ENCODE measurements at places on chromosomes 1 and 21. TPM values are rescaled to one million over a fixed set of nuclear protein-coding genes. Genes with fewer than 3 reads are reported as not detected.

DNA sequence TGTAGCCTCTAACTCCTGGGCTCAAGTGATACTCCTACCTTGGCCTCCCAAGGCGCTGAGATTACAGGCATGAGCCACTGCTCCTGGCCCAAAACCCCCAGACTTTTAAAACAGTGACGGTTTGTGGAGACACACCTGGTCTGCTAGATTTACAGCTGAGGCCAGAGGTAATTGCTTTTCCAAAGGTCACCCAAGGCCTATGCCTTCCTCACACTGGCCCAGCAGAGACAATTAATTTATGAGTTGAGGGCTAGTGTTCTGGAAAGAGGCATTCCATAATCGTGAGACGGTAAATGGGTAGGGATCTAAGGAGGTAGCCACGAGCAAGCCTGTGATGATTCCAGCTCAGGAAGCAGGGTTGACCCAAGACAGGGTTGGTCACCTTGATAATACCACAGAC, 12.4 kb upstream of the PARP1 start:
- H3K36me3 ChIP-seq = no peaks in the 10 kb centered on the region
- no peak overlapping the region for H3K4me3 ChIP-seq
- H3K27ac ChIP-seq = no peak overlapping the region
- no peaks in the 10 kb centered on the region for H3K27me3 ChIP-seq
- DNase-seq = no peak
- peaks cover 35% of the 10 kb centered on the region for H3K4me1 ChIP-seq

- no peak overlapping the region for H3K4me3 ChIP-seq
- no peaks in the 10 kb centered on the region for H3K27me3 ChIP-seq
- no peak for DNase-seq
- H3K27ac ChIP-seq = no peak overlapping the region
These were observed 5.7 kb upstream of the GALE start for GRCh38 chr1:23806280-23806679.

DNA sequence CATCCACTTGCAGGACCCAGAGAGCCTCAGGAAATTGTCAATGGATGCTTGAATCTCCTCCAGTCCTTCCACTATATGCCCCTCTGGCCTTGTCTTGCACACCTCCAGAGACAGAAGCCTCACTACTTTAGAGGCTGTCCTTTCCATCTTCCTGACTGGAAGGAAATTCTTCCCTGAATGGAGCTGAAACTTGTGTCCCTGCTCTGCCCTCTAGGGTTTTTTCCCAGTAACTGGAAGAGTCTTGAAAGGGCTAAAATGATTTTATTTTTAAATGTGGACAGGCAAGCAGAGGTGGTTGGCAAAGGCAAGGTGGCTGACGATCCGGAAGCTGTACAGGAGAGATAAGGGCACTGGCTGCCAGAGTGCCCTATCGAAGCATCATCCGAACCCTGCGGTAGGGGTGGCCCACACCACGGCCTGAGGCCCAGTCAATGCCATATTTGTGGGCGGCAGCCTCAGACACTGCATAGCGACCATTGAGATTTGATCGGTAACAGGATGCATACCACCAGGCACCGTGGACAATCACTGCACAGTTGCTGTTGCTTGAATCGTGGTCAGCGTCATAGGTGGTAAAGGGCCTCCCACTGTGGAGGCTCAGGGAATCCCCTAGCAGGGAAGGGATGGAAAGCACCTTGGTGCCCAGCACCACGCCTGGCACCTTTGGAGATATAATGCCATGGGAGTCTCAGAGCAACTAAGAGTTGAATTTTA, 2.3 kb upstream of the MAP3K6 start:
- DNase-seq = peak; percentile 48
- peaks cover 8% of the 10 kb centered on the region for H3K4me1 ChIP-seq
- H3K27ac ChIP-seq = no peak overlapping the region
- no peak overlapping the region for H3K4me3 ChIP-seq
- no peaks in the 10 kb centered on the region for H3K27me3 ChIP-seq

- no peak overlapping the region for H3K27ac ChIP-seq
- H3K36me3 ChIP-seq = peaks cover 15% of the 10 kb centered on the region
- H3K4me3 ChIP-seq = no peak overlapping the region
- H3K4me1 ChIP-seq = no peaks in the 10 kb centered on the region
These were observed 38.1 kb upstream of the PTCH2 start for GRCh38 chr1:44881011-44881632.

DNA sequence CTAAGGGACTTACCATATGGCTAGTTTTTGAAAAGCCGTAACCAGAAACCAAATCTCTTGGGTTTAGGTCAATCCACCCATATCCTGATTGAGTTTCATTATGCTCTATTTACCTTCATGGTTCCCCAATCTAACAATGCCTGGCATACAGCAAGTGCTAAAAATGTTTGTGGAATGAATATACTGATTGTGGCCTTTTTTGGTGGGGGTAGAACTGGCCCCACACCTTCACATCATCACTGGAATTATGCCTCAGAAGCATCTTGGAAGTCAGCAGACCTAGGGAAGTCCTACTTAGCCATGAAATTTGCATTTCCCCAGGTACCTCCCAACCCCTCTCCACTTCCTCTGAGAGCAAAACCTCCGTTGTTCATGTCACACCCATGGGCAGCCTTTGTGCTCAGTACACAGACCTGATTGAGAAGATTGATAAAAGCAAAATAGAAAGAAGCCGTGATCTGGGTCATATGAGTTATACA, 17.8 kb upstream of the SLAMF1 start:
- no peaks in the 10 kb centered on the region for H3K36me3 ChIP-seq
- no peak for DNase-seq
- no peaks in the 10 kb centered on the region for H3K27me3 ChIP-seq

DNA sequence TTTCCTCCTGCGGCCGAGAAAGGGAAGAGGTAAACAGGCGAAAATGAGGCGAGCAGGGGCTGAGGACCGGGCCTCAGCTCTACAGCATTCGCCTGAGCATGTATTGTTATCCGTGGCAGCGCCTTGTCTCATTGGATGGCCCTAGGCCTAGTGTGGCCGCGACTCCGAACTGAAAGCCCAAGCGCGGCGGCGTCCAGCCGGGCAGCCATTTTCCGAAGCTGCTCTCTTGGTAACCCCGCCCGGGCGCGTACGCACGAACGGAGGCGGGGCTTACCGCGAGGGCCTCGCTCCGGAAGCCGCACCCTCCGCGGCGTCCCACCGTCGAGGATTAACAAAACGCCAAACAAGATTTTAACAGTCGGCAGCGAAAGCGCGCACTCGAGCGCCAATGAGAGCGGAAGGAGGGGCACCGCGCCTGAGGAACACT, 797 bp upstream of the USP1 start:
- H3K4me3 ChIP-seq = peak overlapping the region; percentile 89
- H3K27me3 ChIP-seq = no peaks in the 10 kb centered on the region
- peaks cover 9% of the 10 kb centered on the region for H3K4me1 ChIP-seq
- DNase-seq = no peak
- peak overlapping the region; percentile 100 for H3K27ac ChIP-seq

DNA sequence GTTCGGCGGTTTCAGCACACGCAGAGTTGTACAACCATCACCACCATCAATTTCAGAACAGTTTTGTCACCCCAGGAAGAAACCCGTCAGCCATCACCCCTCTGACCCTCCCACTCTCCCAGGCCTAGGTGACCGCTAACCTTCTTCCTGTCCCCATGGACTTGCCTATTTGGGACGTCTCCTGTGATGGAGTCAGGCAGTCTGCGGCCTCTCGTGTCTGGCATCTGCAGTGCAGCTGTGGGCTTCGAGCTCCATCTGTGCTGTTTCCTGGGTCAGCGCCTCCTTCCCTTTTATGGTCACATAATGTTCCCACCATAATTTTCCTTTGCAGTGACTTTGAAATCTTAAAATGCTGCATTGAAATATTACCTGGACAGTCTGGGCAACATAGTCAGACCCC, 24.4 kb downstream of the SLC45A1 start:
- H3K4me1 ChIP-seq = peaks cover 17% of the 10 kb centered on the region
- H3K4me3 ChIP-seq = no peak overlapping the region
- H3K36me3 ChIP-seq = peaks cover 11% of the 10 kb centered on the region
- H3K27ac ChIP-seq = peak overlapping the region; percentile 100
- H3K27me3 ChIP-seq = no peaks in the 10 kb centered on the region

DNA sequence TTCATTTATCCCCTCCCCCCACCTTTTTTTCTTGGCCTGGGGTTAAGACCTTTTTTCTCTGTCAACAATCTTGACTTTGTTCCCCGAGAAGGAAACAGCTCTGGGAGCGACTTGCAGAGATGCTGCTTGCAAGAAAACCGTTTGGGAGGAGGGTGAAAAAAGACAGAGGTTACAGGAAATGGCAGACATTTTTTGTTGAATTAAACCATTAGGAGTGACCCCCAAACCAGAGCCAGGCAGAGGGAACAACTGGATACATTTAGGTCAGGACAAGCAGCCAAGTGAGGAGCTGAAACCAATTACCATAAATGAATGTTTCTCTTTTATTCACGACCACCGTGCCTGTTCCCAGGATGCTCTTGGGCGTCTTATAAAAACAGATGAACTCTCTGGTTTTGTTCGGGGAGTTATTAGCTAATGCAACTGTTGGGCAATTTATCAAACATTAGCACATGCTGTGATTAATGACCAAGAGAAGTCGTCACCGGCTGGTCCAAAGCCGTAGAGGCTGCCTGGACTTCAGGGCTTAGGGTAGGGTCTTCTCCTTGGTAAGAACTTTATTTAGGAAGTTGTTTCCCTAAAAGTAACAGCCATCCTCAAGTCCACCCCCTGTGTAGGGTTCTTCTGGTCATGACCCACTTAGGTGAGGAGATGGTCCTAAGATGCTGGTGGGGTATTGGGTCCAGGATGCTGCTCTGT, 141.0 kb downstream of the FOXD2 start:
- no peaks in the 10 kb centered on the region for H3K36me3 ChIP-seq
- H3K27ac ChIP-seq = peak overlapping the region; percentile 61
- DNase-seq = peak; percentile 42

GRCh38 chr1:189216886-189217285, 1260.8 kb downstream of the BRINP3 start:
- no peaks in the 10 kb centered on the region for H3K27me3 ChIP-seq
- no peak overlapping the region for H3K4me3 ChIP-seq
- H3K27ac ChIP-seq = no peak overlapping the region
- no peaks in the 10 kb centered on the region for H3K4me1 ChIP-seq
- H3K36me3 ChIP-seq = no peaks in the 10 kb centered on the region
- DNase-seq = no peak

GRCh38 chr1:233261206-233261605, 34.3 kb downstream of the PCNX2 start:
- H3K4me1 ChIP-seq = no peaks in the 10 kb centered on the region
- DNase-seq = no peak
- H3K27me3 ChIP-seq = no peaks in the 10 kb centered on the region
- no peaks in the 10 kb centered on the region for H3K36me3 ChIP-seq

DNA sequence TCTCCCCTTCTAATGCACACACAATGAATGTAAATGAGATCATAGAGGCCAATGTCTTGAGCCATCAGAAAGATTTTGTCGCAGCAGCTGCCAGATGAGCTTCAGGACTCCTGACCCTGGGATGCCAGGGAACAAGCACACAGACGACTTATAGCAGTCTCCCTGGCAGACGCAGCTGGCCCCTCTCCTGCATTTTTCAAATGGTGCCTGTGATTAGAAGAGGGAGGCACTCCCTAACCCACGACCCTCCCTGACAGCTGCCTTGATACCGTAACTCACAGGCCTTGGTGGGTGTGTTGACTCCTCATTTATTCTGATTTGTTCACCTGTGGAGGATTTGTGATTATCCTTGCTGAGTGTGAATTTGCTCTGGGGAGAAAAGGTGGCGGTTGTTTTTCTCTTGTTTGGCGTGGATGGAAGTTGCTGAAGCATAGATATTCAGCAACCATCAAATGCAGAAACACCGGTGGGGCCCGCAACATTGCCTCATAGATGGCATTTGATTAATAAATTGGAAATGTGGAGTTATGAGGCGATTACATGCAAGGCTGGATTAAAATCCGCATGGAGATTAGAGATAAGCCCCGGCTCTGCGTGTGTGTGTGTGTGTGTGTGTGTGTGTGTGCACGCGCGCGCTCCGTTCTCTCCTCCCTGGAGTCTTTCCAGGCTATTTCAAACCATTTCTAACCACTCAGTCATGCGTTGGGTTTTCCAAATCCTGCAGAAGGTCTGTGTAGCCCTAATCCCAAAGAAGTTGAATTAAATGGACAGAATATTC, 2.1 kb upstream of the RD3 start:
- peak; percentile 49 for DNase-seq
- peaks cover 10% of the 10 kb centered on the region for H3K4me1 ChIP-seq
- H3K4me3 ChIP-seq = no peak overlapping the region
- no peak overlapping the region for H3K27ac ChIP-seq

GRCh38 chr1:40257313-40257687, 736 bp upstream of the ZMPSTE24 start:
- H3K4me1 ChIP-seq = 0 out of 2 replicates have a peak, but pooled peaks cover 6% of the 10 kb centered on the region
- peaks cover 22% of the 10 kb centered on the region for H3K36me3 ChIP-seq
- H3K27me3 ChIP-seq = no peaks in the 10 kb centered on the region
- no peak for DNase-seq

- no peaks in the 10 kb centered on the region for H3K4me1 ChIP-seq
- no peak overlapping the region for H3K4me3 ChIP-seq
- no peak overlapping the region for H3K27ac ChIP-seq
- DNase-seq = no peak
- H3K36me3 ChIP-seq = no peaks in the 10 kb centered on the region
These were observed 613.3 kb downstream of the AJAP1 start for GRCh38 chr1:5267603-5268235.

Gene PKLR
- not detected for total RNA-seq

Gene CCDC185
- not detected for total RNA-seq

Gene RBM11
- total RNA-seq = not detected

Gene SUSD4
- total RNA-seq = 3.1 TPM

All from SJCRH30 (cell line).